ENCODE measurements at places on chromosomes 6 and 20. TPM values are rescaled to one million over a fixed set of nuclear protein-coding genes. Genes with fewer than 3 reads are reported as not detected.

LY86 gene
- total RNA-seq = not detected

ULBP1 gene
- 23.5 TPM for total RNA-seq

CDSN gene
- 0.29 TPM for total RNA-seq

CALHM4 gene
- total RNA-seq = not detected

All from mammary epithelial cell (primary cell).